Right renal pelvis (tissue), 4 donors: ENCODE measurements at places on chromosomes 12 and 14. TPM values are rescaled to one million over a fixed set of nuclear protein-coding genes. Genes with fewer than 3 reads are reported as not detected.

Gene FAM186B
- 1.1 TPM for polyA plus RNA-seq

Gene RAB5B
- 171 TPM for polyA plus RNA-seq

Gene CLEC2B
- polyA plus RNA-seq: 2.9 TPM

Gene CLEC4D
- polyA plus RNA-seq: 0.37 TPM

Gene AVPR1A
- polyA plus RNA-seq: 6.3 TPM

Gene GPR132
- 0.39 TPM for polyA plus RNA-seq

Gene KIF21A
- 35.5 TPM for polyA plus RNA-seq

Gene KLHDC1
- 6.6 TPM for polyA plus RNA-seq

Gene HOXC6
- polyA plus RNA-seq: 32.4 TPM

Gene FAM90A1
- polyA plus RNA-seq: 1.3 TPM

Gene POTEG
- polyA plus RNA-seq: not detected

Gene GPR137C
- polyA plus RNA-seq: 8.0 TPM

Gene HSPB8
- polyA plus RNA-seq: 7.1 TPM

Gene FIGNL2
- polyA plus RNA-seq: 5.5 TPM
